ENCODE measurements at places on chromosomes 2 and 18.

DNA sequence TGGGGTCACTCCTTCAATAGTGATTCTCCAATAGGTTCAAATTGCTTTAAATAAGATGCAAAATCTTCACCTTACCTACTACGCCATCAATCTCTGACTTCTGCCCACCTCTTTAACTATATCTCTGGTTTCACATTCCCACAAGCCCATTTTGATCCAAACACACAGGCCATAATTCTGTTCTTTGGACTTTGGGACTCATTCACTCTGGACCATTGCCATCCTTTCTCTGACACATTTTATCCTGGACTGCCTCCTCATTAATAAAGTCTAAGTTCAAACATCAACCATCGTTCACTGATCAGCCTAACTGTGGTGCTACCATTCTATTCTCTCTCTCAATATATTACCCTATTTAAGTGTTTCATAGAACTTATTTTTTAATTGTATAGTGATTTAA is 332.2 kb downstream of the GALNT13 start:
- DNase-seq, result no peak

- no peak for DNase-seq
Measured at GRCh38 chr18:8661754-8662559, 43.4 kb upstream of the MTCL1 start.

- DNase-seq, result no peak
Measured at GRCh38 chr18:53764086-53764485, 460.4 kb downstream of the MBD2 start.

GRCh38 chr2:44869761-44870160 is 71.7 kb upstream of the SIX3 start:
- DNase-seq, result no peak

DNA sequence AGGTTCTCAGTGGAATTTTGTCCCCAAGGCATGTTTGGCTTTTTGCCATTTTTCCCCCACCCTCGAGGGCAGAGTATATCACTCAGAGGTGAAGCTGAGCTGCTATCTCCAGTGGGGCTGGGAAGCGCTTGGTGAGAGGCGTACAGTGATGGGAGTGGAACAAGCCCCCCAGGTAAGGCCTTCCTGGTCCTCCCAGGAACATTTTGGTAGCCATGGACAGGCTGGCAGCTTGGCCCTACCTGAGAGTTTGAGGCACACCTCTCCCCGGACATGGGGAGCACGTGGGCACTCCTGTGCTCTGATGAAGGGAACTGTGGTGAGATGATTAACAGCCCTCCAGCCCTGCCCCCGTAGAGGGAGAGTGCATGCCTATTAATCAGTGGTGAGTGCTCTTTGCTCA is 99.3 kb downstream of the C1QL2 start:
- no peak for DNase-seq

DNA sequence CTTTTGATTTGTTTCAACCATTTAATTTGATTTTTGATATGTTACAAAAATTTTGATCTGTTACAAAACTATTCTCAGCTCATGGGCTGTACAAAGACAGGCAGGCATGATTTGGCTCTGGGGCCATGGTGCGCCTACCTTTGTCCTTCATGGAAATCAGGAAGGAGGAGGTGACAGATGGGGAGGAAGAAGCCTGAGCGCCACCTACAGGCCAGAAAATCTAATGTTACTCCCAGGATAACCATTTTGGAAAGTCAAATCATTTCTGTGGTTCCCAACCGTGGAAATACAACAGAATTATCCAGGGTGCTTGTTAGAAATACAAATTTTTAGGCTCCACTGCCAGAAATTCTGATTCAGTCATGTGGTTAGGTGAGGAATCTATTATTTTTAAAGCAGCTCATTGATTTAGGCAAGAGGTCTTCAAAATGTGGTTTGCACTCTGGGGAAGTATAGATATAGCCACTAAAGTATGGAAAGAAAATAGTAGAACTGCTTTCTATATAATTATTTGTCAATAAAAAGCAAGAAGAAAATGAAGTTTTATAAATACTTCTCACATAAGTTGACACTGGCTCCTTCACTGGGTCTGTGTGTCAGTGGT is 93.9 kb downstream of the EVA1A start:
- DNase-seq, result no peak

GRCh38 chr18:26183395-26184112 is 42.7 kb upstream of the TAF4B start:
- DNase-seq, result no peak

- DNase-seq, result no peak
Measured at GRCh38 chr18:67428805-67429204, 87.7 kb downstream of the DSEL start.

DNA sequence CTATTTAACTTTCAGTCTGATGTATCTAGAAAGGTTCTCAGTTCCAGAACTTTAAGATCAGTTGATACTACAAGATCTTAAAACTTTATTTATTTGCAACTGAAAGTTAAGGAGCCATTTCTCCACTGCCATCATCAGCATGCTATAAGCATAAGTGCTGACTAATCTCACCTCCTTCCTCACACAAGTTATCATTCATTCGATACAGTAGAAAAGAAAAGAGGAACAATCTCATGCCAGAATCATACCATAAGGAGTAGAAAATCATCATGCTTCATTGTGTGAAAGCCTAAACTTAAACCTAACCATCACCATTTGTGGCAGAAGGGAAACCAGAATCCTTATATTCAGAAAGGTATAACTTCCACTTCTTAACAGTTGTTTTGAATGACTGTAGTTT is 176.6 kb upstream of the NRXN1 start:
- DNase-seq, result no peak

- no peak for DNase-seq
Measured at GRCh38 chr18:22551536-22552151, 133.9 kb upstream of the CTAGE1 start.

DNA sequence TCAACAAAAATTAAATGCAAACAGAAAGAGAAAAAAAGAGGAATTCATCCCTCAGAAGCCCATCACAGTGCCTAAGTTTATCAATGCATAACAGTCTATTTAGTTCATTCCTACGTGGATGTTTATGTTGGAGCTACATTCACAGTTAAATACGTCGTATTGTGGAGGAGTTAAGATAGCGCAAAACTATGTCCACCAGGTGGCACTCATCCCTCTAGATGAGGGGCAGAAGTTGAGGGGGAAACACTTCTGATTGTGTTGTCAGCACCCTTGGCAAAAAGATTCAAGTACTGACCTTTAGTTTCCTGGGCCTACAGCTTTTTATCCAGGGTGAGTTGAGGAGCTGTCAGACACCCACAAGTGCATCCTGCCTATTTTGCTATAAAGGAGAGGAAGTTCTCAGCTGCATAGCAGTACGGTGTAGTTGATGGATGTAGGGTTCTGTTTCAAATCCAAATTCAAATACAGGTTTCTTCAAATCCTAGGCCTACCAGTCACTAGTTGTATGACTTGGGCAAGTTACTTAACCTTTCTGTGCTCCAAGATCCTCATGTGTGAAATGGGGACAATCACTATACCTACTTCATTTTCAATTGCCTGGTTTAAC is 26.8 kb upstream of the MYO1B start:
- no peak for DNase-seq

DNA sequence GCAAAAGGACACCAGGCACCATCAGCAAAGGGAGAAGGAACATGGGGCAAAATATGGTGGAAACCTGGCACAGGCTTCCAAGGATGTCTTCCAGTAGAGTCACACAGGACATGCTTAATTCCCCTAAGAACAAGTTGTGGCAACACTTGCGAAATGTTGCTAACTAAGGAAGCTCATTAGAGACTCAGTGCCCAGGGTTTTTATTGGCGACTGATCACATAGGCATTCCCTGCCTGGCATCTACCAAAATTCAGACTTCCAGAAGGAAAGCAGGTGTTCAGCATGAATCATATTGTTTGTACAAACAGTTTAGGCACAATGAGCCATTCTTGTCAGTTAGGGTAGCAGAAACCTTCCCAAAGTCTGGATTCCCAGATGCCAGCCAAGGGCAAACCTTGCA is 25.7 kb downstream of the SLC4A1AP start:
- no peak for DNase-seq

DNA sequence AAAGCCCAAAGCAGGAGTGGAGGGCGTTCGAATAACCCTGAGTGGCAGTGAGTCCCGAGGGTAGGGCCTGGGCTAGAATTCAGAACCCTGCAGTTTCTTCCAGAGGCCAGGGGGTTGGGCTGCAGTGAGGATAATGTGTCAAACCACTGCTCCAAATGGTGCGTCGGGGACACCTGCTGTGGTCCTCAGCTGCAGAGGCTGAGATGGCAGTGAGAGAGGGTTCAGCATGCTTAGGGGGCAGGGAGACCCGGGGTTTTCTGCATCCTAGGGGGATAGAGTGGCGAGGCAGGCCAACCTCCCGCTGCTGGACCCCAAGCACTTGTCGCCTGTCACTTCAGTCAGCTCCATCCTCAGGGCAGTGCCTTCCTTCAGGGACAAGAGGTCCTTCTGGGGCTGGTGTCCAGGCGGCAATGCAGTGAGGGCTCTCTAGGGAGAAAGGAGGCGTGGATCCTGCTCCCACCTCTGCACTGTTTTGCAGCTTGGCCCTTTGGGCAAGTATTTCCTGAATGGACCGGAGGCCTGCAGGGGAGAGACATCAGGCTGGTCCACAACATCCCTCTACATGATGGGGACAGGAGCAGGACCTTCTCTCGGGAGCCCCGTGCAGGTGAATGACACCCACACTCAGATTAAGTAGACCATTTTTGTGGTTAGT is 8.4 kb upstream of the NTSR2 start:
- no peak for DNase-seq

DNA sequence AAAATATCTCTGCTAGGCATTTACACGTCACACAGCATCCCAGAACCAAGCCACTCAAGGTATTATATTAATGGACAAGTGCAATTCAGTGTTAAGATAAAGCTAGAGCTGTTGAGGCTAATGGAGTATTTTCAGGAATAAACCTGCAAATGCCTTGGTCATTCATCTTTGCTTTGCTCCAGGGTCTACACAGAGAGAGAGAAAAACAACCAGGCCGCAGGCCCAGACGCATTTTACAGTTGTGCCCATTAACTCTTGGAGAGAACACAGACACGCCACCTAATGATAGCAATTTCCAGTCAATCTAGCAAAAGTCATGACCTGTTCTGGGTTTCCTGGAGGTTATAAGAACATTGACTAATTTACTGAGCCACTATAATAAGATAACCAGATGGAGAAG is 829.3 kb downstream of the LRRTM4 start:
- DNase-seq, result no peak

GRCh38 chr2:9582624-9583023 is 27.0 kb upstream of the ADAM17 start:
- DNase-seq, result no peak

- DNase-seq, result no peak
Measured at GRCh38 chr2:203678971-203679370, 27.5 kb upstream of the CD28 start.

DNA sequence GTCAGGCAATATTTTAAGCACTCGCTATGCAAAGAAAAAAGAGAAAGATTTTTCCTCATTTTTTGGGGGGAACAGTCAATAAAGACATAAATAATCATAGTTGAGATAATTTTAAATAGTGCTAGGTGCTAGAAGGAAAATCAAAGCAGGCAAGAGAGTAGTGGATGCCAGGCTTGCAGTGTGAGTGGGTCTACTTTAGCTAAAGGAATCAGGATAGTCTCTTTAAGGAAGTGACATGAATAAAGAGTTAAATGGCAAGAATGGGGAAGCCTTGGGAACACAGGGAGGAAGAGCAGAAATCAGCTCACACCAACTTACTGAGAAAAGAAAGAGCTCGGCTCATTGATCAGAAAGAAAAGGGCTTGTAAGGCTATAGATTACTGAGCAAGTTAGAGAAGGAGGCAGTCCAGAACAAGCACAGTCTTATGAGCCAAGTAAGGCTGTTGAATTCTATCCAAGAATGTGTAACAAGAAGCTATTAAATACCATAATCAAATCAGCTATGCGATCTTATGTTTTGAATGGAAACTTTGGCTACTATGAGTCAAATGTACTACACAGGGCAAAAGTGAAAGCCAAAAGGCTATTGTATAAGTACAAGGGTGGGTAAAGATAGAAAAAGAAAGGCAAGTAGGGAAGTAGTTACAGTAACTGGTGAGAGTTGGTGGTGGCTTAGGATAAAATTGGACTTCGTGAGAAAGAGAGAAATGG is 833.8 kb upstream of the PIK3C3 start:
- DNase-seq, result no peak

Measured in GOT3 (cell line).